Calu3 (cell line): ENCODE measurements at places on chromosomes 7 and 10. TPM values are rescaled to one million over a fixed set of nuclear protein-coding genes. Genes with fewer than 3 reads are reported as not detected.
A peak's percentile ranks its signal among the peaks of the same experiment; 100 is the strongest.

Gene SLC18A3
- total RNA-seq: not detected in 2 replicates

GRCh38 chr7:156014201-156014600 lies 201.9 kb upstream of the SHH start:
- no peak for DNase-seq
- no peaks in the 10 kb centered on the region for H3K36me3 ChIP-seq
- no peak overlapping the region for H3K4me3 ChIP-seq
- H3K27ac ChIP-seq: no peak overlapping the region

GRCh38 chr7:157007470-157008066 lies 2.9 kb downstream of the MNX1 start:
- no peaks in the 10 kb centered on the region for H3K27me3 ChIP-seq
- H3K36me3 ChIP-seq: peaks cover 61% of the 10 kb centered on the region
- peak overlapping the region; percentile 99 for H3K4me3 ChIP-seq

- peaks cover 70% of the 10 kb centered on the region for H3K27me3 ChIP-seq
- no peak overlapping the region for H3K4me3 ChIP-seq
- no peaks in the 10 kb centered on the region for H3K4me1 ChIP-seq
- no peak for DNase-seq
Measured at GRCh38 chr10:78065611-78066010, 31.9 kb downstream of the RPS24 start.

DNA sequence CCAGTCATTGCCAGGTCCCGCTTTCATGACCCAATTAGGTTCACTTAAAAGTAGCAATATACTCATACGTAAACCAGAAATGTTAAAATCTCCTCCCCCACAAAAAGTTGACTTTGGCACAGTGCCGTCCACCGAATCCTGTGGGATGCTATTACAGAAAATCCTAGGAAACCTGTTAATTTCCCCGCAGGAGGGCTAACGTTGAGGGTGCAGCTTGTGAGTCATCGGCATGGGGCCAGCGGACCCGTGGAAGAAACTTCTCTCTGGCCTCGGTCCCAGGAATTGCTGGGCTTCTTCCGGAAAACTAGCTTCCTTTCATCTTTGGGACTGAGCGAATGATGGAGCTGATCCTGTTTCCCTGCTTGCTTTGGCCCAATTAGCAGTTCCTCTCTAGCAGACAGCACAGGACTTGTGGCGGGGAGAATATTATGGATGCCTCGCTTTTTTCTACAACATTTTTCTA lies 13.5 kb downstream of the CRYGN start:
- peak; percentile 46 for DNase-seq
- H3K27ac ChIP-seq: no peak overlapping the region
- H3K4me1 ChIP-seq: peaks cover 17% of the 10 kb centered on the region
- H3K27me3 ChIP-seq: peaks cover 11% of the 10 kb centered on the region

- peak; percentile 57 for DNase-seq
- H3K36me3 ChIP-seq: peaks cover 7% of the 10 kb centered on the region
- H3K27me3 ChIP-seq: peaks cover 86% of the 10 kb centered on the region
- peak overlapping the region; percentile 18 for H3K4me3 ChIP-seq
Measured at GRCh38 chr10:15344876-15345285, 26.2 kb downstream of the FAM171A1 start.

Gene DRGX
- not detected in 2 replicates for total RNA-seq

DNA sequence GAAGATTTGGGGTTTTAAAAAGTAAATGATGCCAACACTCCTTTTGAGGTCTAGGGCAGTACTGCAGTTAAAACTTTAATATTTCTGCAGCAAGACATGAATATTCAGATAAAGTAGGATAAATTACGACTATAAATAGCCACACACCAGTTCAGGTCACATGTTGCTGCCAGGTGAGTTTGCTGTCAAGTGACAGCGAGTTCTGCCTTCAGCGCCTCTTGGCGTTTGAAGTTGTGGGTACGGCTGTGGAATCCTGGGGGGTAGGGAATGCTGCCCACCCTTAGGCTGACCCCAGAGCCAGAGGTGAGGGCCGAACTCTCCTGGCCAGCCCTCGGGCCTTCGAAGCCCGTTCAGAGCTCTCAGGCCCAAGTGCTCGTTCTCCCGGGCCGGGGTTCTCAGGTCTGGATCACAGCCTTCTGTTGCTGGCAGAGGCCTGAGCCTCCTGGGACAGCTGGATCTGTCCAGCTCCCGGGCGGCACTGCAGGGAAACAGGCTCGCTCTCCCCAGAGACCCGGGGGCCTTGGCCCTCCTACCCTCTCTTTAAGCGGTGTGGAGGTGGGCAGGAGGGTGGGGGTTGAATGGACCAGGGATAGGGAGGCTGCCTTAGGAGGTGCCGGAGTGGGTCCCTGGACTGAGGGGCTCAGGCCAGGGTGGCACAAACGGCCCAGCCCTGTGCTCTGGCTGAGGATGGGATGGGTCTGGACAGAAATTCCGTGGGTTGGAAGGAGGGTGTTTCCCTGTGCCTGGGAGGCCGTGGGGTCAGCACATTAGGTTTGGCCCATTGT lies 5.4 kb downstream of the BRI3 start:
- H3K4me1 ChIP-seq: peaks cover 25% of the 10 kb centered on the region
- no peak for DNase-seq
- H3K4me3 ChIP-seq: peak overlapping the region; percentile 91
- H3K27ac ChIP-seq: peak overlapping the region; percentile 77
- H3K27me3 ChIP-seq: no peaks in the 10 kb centered on the region
- peaks cover 89% of the 10 kb centered on the region for H3K36me3 ChIP-seq

DNA sequence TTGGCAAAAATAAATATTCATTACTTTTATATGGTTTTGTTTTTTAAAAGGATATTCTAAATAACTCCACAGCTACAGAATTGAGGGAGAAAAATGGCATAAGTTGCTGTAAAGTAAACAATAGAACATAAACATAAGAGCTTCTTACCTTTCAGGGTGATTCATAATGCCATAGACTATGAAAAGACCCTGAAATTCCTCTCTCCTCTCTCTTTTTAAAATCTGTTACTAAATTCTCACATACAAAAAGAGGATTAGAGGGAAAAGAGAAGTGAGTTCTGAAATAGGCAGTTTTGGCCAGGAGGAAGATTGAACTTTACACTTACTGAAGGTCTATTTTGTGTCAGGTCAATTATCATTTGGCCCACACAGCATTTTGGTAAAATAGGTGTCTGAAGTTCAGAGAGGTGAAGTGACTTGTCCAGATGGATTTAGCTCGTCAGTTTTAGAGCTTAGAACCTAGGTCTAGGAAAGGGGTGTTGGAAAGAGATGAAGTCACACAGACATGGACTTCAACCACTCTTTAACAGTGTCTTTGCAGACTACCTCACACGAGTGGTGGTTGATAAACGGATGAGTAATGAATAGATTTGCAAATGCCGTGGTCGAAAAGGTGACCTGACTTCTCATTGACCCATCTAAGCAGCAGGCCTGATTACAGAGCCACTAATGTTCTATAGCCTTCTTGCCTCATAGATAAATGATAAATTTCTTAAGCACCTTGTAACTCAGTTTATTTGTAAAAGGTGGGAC lies 190.6 kb upstream of the CCDC6 start:
- H3K4me3 ChIP-seq: no peak overlapping the region
- DNase-seq: no peak
- peaks cover 31% of the 10 kb centered on the region for H3K4me1 ChIP-seq
- no peaks in the 10 kb centered on the region for H3K36me3 ChIP-seq
- no peaks in the 10 kb centered on the region for H3K27me3 ChIP-seq
- H3K27ac ChIP-seq: no peak overlapping the region

GRCh38 chr10:114970515-114970914 lies 32.5 kb downstream of the TRUB1 start:
- H3K4me1 ChIP-seq: peaks cover 9% of the 10 kb centered on the region
- H3K36me3 ChIP-seq: no peaks in the 10 kb centered on the region
- no peaks in the 10 kb centered on the region for H3K27me3 ChIP-seq
- no peak overlapping the region for H3K4me3 ChIP-seq

Gene LRGUK
- 0.52 and 0.56 TPM in 2 replicates for total RNA-seq

Gene CH25H
- total RNA-seq: 0.73 TPM in 1 of 2 replicates, not detected in the other

DNA sequence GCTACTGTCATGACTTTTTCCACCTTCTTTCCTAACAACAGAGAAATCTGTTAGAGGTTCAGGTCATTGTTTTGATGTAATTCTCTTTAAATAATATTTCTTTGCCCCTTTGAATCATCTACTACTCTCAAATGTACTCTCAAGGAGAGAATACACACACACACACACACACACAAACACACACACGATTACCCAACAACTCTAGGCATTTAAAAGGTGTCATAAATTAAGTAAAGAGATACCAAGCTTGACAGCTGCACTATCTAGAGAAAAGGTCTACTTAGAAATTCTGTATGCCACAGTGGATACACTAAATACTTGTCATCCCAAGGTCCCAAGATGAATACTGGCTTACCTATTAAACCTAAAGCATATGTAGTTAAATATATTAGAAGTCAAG lies 4.8 kb downstream of the PANK1 start:
- H3K4me3 ChIP-seq: no peak overlapping the region
- H3K27me3 ChIP-seq: no peaks in the 10 kb centered on the region
- DNase-seq: no peak

DNA sequence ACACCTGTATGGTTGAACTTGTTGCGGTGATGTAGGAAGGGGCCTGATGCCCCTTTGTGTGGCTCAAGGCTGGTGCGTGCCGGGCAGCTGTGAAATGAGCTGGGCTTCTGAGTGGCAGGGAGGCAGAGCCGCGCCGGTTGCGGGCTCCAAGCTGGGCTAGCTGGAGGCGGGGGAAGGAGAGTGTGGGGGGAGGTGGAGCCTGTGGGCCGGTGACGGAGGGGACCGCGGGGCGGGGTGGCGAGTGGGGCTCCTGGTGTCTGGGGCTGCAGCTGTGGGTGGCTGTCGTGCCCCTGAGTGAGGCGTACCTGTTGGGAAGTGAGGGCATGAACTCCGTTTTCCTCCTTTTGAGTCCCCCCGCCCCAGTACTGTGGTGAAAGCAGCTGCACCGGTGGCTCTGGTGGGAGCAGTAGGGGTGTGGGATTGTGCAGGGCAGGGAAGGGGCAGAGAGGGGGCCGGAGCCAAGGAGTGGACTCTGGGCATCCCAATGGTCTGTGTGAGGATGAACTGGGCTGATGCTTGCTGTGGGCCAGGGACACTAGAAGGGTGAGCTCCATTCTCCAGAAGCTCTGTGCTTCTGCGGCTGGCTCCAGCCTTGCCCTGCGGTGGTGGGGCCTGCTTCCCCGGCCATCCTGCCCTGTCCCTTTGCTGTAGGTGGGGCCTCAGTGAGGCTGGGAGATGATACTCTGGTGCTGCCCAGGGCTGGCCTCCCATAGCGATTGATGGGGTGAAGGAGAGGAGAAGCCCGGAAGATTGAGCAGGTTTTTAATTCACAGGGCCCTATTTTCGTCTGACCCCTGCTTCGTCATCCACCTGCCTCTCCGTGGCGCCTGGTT lies 41.7 kb downstream of the INPP5A start:
- DNase-seq: no peak
- no peak overlapping the region for H3K4me3 ChIP-seq
- H3K27me3 ChIP-seq: no peaks in the 10 kb centered on the region

Gene CACNB2
- total RNA-seq: not detected in 2 replicates

DNA sequence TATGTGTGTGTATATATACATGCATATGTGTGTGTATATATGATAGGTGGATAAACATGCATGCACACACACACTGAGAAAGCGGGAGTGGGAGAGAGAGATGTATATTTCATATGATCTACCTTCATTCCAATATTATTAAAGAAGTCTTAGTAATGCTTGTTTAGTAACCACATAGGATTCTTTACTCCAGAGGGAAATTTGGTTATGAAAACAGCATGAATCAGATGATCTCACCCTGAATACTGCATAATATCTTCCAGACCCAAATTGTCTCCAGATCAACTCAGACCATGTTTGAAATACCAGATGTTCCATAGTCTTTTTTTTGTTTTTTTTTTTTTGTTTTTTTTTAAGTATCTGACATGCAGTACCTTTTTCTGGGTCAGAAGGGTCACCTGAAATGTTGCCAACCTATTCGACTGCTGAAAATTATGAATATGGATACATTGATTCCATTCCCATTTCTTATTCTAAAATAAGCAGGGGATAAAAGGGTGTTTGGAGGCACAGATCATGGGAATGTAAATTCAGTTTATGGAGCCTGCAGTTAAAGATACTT lies 17.4 kb downstream of the TES start:
- peak overlapping the region; percentile 23 for H3K27ac ChIP-seq
- H3K36me3 ChIP-seq: peaks cover 11% of the 10 kb centered on the region
- no peak overlapping the region for H3K4me3 ChIP-seq
- H3K27me3 ChIP-seq: no peaks in the 10 kb centered on the region
- peaks cover 68% of the 10 kb centered on the region for H3K4me1 ChIP-seq

- H3K27me3 ChIP-seq: peaks cover 17% of the 10 kb centered on the region
- H3K27ac ChIP-seq: no peak overlapping the region
- no peaks in the 10 kb centered on the region for H3K4me1 ChIP-seq
- H3K36me3 ChIP-seq: no peaks in the 10 kb centered on the region
- no peak for DNase-seq
Measured at GRCh38 chr10:88728107-88728763, 22.2 kb downstream of the LIPK start.

DNA sequence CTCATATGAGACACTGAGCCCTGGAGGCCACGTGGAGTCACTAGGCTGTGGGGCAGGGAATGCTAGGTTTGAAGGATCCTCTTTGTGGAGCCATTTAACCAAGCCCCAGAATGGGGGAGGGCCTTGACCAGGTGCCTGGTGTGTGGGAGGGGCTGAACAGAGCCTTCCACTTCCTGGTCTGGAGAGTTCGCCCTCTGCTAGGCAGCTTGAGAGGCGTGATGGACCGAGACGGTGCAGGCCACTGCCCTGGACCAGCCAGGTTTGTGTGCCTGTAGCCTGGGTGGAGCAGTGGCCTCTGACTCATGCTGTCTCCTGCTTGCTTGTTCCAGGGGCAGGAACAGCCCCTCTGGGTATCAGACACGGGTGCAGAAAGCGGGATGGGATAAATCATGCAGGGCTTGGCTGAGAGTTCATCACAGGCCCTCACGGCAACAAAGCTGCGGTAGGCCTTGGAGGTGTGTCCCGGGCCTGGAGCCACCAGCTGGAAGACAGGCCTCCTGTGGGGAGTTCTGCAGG lies 27.4 kb downstream of the ADAMTS14 start:
- no peaks in the 10 kb centered on the region for H3K36me3 ChIP-seq
- no peaks in the 10 kb centered on the region for H3K27me3 ChIP-seq
- no peaks in the 10 kb centered on the region for H3K4me1 ChIP-seq
- H3K27ac ChIP-seq: no peak overlapping the region
- DNase-seq: peak; percentile 34
- no peak overlapping the region for H3K4me3 ChIP-seq

GRCh38 chr7:48170506-48170905 lies 752 bp upstream of the ABCA13 start:
- no peaks in the 10 kb centered on the region for H3K36me3 ChIP-seq
- no peaks in the 10 kb centered on the region for H3K27me3 ChIP-seq
- no peak overlapping the region for H3K4me3 ChIP-seq
- peaks cover 24% of the 10 kb centered on the region for H3K4me1 ChIP-seq
- H3K27ac ChIP-seq: no peak overlapping the region
